ENCODE measurements at places on chromosomes 7 and 10.

DNA sequence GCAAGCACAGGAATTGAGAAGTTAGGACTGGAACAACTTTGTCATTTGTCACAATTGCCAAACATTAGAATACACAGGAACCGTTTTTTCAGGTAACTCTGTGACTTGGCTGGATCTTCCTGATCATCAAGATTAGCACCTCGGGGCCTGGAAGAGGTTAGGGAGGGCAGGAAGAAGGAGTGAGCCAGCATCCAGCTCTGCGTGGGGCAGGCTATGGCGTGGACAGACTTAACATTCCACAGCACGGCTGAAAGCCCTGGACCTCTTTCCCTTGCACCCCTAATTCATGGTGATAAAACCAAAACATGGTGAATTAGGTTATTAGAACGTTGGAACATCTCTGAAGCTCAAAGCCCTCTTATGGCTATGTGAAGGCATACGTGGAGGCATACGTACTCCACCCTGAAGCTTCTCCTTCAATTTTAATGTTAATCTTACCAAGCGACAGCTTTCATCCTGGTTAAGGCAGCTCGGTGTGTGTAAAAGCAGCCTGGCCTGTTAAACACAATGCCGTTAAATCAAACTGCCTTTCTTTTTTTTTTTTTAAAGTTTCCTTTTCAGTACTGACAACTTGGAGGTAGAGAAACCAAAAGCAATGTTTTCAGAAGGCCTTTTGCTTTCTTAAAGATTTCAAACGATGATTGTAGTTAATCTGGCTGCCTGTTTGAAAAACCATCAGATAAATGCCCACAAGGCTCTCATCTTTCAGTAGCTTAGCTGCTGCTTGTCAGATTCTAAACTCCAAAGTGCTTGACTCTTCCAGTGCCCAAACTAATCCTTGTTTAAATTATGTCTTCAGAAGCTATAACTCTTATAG is 4.5 kb downstream of the GRK5 start:
- peaks cover 70% of the 10 kb centered on the region for H3K4me1 ChIP-seq
- H3K27me3 ChIP-seq = no peaks in the 10 kb centered on the region
- DNase-seq = no peak
- no peak overlapping the region for H3K4me3 ChIP-seq
- H3K27ac ChIP-seq = peak overlapping the region; percentile 48
- no peaks in the 10 kb centered on the region for H3K36me3 ChIP-seq

GRCh38 chr7:31307972-31308371 is 32.6 kb downstream of the NEUROD6 start:
- no peak overlapping the region for H3K4me3 ChIP-seq
- H3K36me3 ChIP-seq = no peaks in the 10 kb centered on the region
- no peaks in the 10 kb centered on the region for H3K4me1 ChIP-seq
- H3K27ac ChIP-seq = no peak overlapping the region
- DNase-seq = no peak
- no peaks in the 10 kb centered on the region for H3K27me3 ChIP-seq

- no peak for DNase-seq
These were observed 343.7 kb downstream of the ELMO1 start for GRCh38 chr7:37104822-37105518.

DNA sequence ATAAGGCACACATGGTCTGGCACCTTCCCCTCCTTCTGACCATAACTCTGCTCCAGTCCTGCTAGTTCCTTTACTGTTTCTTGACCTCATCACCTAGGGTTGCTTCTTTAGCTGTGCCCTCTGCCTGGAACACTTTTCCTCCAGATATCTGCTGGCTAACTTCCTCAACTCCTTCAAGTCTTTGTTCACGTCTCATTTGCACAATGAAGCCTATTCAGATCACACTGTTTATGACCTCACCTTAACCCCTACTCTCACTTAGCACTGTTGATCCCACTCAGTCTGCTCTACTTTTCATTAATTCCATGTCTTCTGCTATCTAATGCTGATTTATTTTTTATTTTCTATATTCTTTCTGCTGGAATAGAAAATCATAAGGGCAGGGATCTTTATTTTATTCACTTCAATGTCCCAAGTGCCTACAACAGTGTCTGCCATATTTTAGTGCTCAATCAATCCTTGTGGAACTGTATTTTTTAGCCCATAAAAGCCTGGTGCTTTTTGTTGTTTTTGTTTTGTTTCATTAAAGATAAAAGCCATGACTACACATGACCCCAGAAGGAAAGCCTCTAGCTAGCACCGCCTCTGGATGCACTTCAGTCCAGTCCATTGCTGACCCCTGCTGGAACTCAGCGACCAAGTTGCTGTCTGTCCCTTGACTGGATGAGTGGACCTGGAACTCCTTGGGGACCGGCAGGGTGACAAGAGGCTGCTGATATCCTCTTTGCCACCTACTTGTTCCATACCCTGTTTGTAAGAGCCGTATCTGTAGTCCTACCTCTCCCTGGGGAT is 12.3 kb downstream of the KLF14 start:
- no peaks in the 10 kb centered on the region for H3K4me1 ChIP-seq
- DNase-seq = peak; percentile 24
- no peaks in the 10 kb centered on the region for H3K36me3 ChIP-seq

- H3K27me3 ChIP-seq = peaks cover 21% of the 10 kb centered on the region
- DNase-seq = no peak
- no peak overlapping the region for H3K27ac ChIP-seq
- H3K4me3 ChIP-seq = no peak overlapping the region
These were observed 13.1 kb upstream of the UBE3C start for GRCh38 chr7:157125376-157126223.
